Stimulated activated naive CD8-positive, alpha-beta T cell treated with anti-CD3 and anti-CD28 coated beads, Interleukin-15, amount 100 ng/mL, for 72 hours (primary cell): ENCODE measurements at places on chromosomes 6 and 20.
A peak's percentile ranks its signal among the peaks of the same experiment; 100 is the strongest.

- DNase-seq = no peak
Observed at GRCh38 chr6:136840276-136841001, 18.0 kb downstream of the PEX7 start.

- DNase-seq = no peak
Observed at GRCh38 chr20:32150291-32150848, 40.9 kb downstream of the TM9SF4 start.

GRCh38 chr20:8020314-8021079 is 936 bp upstream of the TMX4 start:
- peak; percentile 8 for DNase-seq

- no peak for DNase-seq
Observed at GRCh38 chr6:145904391-145904790, 59.8 kb downstream of the SHPRH start.

DNA sequence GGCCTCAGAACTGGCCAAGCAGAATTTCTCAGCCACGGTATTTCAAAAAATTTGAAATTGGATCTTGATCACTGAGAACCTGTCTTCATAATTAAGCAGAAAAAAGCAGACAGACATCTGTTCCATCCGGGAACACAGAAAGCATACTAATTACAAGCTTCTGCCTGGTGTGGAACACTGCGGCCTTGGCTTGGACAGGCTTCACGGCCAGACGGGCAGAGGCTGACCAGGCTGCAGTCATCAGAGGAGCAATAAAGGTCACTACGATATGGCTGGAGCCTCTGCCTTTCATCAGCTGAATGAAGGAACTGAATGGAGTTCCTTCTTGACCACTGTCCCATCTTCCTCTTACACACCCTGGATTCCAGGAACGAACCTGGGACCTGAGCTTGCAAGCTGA is 3.9 kb upstream of the NRSN1 start:
- no peak for DNase-seq

DNA sequence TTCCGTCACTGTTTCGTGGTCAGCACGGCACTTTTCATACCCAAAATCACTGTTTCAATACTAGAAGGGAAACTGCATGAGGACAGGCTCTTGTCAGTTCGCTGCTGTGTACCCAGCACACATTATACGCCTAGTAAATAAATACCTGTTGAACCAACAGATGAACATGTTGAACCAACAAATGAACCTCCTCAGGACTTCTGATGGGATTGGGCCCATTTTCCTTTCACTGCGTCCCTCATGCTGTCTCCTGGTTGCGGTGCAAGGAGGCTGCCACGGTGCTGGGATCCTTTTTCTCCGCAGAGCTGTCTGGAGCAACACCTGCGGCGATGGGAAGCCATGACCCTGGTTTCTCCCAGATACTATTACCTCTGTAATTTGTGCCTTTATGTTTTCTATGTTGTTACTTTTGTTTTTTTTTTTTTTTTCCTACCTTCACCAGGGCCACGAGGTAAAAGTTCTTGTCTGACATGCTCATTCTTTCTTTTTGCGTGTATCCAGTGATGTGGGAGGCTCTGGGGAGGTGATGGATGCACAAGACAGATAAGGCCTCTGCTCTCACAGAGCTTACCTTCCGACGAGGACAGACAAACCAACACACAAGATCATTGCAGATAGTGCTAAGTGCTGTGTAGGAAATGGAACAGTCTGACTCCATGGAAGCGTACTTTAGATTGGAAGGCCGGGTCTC is 1.1 kb downstream of the VAPB start:
- DNase-seq = no peak

DNA sequence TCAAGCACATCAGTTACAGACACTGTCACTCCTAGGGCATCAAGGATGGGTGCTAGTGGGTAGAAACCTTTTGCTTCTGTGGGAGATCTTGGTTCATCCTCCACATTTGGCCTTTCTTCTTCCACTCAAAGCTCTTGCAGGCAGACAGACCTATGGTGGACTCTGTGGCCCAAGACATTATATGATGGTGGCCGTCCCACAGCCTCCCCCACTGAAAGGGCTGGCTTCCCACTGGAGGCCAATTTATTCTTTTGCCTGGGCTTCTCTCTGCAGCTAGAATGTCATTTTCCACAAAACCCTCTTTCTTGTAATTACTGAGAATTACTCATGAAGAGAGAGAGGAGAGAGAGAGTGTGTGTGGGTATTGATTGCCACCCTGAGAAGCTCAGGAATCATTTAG is 43.8 kb downstream of the CD40 start:
- no peak for DNase-seq

- DNase-seq = no peak
Observed at GRCh38 chr20:1712634-1713624, 55.4 kb upstream of the SIRPG start.

- no peak for DNase-seq
Observed at GRCh38 chr20:50027611-50028105, 44.9 kb downstream of the SNAI1 start.

GRCh38 chr6:85421181-85421580 is 28.7 kb upstream of the NT5E start:
- DNase-seq = no peak

GRCh38 chr6:166206510-166207283 is 39.0 kb upstream of the TBXT start:
- no peak for DNase-seq

DNA sequence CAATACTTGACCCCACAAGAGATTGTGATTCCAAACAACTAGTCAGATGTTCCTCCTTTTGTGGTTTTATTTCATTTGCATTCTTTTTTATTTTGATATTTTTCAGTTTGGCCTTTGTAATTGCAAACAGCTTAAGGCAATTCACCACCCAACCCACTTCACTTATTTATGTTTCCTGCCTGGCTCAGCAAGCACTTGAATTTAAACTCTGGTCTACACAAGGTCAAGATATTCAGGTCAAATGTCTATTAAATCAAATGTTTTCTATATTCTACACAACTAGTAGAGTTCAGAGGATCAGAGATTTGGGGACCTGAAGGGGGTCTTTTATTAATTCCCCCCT is 100.1 kb downstream of the SGK1 start:
- DNase-seq = no peak

GRCh38 chr6:164045082-164045481 is 630.6 kb downstream of the QKI start:
- no peak for DNase-seq

GRCh38 chr20:6863798-6864201 is 96.3 kb downstream of the BMP2 start:
- no peak for DNase-seq
